Activated CD8-positive, alpha-beta T cell treated with anti-CD3 and anti-CD28 coated beads for 36 hours (primary cell): ENCODE measurements at places on chromosomes 3 and 15. TPM values are rescaled to one million over a fixed set of nuclear protein-coding genes. Genes with fewer than 3 reads are reported as not detected.

The CYP8B1 gene
- total RNA-seq: not detected

The CCDC191 gene
- total RNA-seq: 1.7 TPM

The RETNLB gene
- not detected for total RNA-seq

The VWA5B2 gene
- total RNA-seq: not detected

- no peak overlapping the region for H3K4me3 ChIP-seq
- H3K36me3 ChIP-seq: no peaks in the 10 kb centered on the region
- H3K27ac ChIP-seq: no peak overlapping the region
- peaks cover 2% of the 10 kb centered on the region for H3K27me3 ChIP-seq
These were observed 34.0 kb upstream of the ZNF639 start for GRCh38 chr3:179288845-179289244.

DNA sequence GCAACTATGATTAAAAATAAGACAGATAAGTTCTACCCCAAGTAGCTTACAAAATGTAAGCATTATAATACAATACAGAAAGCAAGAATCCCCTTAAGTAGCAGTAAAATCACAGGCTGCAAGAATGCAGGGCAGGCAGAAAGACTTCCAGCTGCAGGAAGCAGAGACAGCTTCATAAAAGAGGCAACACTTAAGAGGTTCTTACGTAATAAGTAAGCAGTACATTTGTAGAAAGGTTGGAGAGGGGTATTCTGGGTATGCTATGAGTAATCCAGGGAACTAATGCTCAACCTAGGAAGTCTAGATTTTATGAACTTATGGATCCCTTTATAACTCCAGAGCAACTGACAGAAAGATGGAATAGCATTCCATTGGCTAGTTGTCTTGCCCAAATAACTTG lies 151.6 kb downstream of the IL5RA start:
- H3K36me3 ChIP-seq: no peaks in the 10 kb centered on the region
- H3K27me3 ChIP-seq: peaks cover 3% of the 10 kb centered on the region
- no peak overlapping the region for H3K27ac ChIP-seq
- H3K4me3 ChIP-seq: no peak overlapping the region

GRCh38 chr3:126835472-126836219 lies 131.6 kb downstream of the CHCHD6 start:
- H3K27ac ChIP-seq: no peak overlapping the region
- no peak for DNase-seq
- no peak overlapping the region for H3K4me3 ChIP-seq
- H3K27me3 ChIP-seq: no peaks in the 10 kb centered on the region
- no peaks in the 10 kb centered on the region for H3K4me1 ChIP-seq
- H3K36me3 ChIP-seq: peaks cover 8% of the 10 kb centered on the region

- no peak overlapping the region for H3K4me3 ChIP-seq
- H3K4me1 ChIP-seq: no peaks in the 10 kb centered on the region
- no peak for DNase-seq
- H3K27ac ChIP-seq: no peak overlapping the region
These were observed 59.5 kb upstream of the HACD2 start for GRCh38 chr3:123644358-123644757.

DNA sequence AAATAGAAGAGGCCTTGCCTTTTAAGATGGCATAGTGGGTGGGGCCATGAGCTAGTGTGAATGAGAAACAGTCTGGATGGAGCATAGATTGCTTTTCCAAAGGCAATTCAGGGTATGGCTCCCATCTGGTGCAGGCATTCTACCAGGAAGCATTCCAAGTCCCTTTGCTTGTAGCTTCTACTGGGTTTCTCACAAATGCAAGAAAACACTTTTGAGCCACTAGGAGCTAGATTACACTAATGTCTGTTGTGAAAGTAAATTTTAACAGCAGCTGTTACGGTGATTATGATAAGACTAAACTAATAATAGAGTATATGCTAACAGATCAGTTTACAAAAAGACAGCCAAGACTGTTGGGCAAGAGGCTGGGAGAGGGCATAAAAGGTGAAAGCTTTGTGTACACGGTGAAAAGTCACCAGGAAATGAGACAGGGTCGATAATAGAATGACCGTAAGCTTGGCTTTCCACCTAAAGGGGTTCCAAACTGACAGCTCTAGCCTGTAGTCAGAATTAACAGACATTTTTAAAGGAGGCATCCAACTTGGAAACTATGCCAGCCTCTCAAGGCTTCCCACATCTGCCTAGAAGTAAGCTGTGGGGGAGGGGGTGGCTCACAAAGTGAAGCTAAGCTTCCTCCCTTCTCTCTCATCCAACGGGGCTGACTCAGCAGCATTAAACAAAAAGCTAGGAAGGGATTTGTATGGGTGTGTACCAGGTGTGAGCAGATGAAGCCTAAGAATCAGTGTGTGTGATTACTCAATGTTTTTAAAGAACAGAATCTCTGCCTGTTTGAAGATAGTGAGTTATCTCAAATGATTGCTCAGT lies 61.1 kb upstream of the GPD1L start:
- H3K4me1 ChIP-seq: no peaks in the 10 kb centered on the region
- H3K36me3 ChIP-seq: no peaks in the 10 kb centered on the region
- H3K27me3 ChIP-seq: no peaks in the 10 kb centered on the region

DNA sequence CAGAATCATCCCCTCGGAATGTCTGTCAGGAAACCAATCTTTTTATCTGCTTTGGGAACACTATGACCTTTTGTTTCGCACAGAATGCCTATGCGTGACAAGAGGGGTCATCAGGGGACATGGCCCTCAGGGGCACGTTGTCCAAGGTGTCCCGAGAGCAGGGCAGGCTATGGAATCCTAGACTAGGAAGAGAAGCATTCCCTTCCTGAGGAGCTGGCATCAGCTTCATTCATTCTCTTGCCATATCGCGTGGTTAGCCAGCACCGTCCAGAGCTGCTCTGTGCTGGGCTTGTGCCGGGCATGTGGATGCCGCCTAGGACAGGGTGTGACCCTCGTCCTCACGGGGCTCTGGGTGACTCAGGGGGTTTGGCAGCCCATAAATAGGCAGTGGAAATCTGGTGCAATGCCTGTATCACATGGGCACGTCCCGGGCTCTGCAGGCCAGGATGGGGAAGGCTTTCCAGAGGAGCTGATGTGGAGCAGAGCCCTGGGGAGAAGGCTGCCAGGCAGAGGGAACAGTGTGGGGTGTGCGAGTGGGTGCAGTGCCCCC lies 117.8 kb downstream of the TMEM266 start:
- no peaks in the 10 kb centered on the region for H3K36me3 ChIP-seq
- peaks cover 7% of the 10 kb centered on the region for H3K4me1 ChIP-seq
- no peak overlapping the region for H3K27ac ChIP-seq
- H3K4me3 ChIP-seq: no peak overlapping the region
- peaks cover 35% of the 10 kb centered on the region for H3K27me3 ChIP-seq

GRCh38 chr3:54705730-54706129 lies 222.1 kb downstream of the LRTM1 start:
- H3K4me3 ChIP-seq: no peak overlapping the region
- H3K27ac ChIP-seq: no peak overlapping the region
- no peaks in the 10 kb centered on the region for H3K36me3 ChIP-seq
- no peak for DNase-seq
- no peaks in the 10 kb centered on the region for H3K27me3 ChIP-seq
